Stimulated activated CD8-positive, alpha-beta memory T cell treated with anti-CD3 and anti-CD28 coated beads, Interleukin-7, amount 100 ng/mL, for 24 hours (primary cell): ENCODE measurements at places on chromosomes 13 and 19.

- DNase-seq = no peak
Measured at GRCh38 chr13:98386637-98387036, 190.3 kb downstream of the STK24 start.

GRCh38 chr13:47893527-47893926 lies 107.5 kb downstream of the SUCLA2 start:
- DNase-seq = no peak

- no peak for DNase-seq
Measured at GRCh38 chr13:25295228-25295627, 6.2 kb upstream of the NUP58 start.

GRCh38 chr13:46321494-46322225 lies 65.4 kb downstream of the RUBCNL start:
- peak; percentile 30 for DNase-seq

DNA sequence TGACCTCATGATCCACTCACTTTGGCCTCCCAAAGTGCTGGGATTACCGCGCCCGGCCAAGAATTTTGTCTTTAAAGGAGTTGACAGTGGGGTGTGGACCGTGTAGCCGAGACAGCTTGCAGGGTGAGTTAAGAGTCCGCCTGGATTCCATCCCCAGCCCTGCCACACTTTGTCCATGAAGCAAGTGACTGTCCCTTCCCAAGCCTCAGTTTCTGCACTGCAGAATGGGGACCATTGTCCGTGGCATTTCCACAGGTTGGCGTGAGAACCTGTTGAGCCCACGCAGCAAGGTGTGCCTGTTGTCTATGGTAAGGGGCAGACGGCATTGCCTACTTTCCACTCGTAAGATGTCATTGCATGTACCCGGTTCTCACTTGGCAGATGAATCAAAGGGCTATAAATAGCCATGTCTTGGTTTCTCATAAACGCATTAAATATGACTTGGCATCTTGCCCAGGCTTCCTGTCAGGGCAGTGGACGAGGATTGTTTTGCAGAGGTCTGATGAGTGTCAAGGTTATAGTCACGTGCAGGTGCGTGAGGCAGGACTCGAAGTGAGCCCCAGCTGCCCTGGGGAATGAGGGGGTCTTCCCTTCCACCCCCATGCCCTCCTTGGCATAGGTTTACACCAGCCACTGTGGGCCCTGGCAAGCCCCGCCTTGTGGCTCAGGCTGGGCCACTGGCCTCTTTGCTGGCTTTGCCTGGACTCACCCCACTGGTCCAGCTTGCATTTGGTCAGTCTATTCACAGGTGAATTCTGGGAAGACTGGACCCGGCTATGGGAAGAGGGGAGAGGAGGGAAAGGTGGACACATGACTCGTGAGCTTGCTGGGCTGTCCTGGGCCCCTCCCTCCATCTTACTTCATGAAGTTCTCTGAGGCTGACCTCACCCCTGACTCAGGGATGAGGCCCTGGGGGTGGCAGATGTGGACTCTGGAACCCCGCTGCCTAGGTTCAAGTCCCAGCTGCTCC lies 14.6 kb downstream of the FAM187B start:
- DNase-seq = no peak

DNA sequence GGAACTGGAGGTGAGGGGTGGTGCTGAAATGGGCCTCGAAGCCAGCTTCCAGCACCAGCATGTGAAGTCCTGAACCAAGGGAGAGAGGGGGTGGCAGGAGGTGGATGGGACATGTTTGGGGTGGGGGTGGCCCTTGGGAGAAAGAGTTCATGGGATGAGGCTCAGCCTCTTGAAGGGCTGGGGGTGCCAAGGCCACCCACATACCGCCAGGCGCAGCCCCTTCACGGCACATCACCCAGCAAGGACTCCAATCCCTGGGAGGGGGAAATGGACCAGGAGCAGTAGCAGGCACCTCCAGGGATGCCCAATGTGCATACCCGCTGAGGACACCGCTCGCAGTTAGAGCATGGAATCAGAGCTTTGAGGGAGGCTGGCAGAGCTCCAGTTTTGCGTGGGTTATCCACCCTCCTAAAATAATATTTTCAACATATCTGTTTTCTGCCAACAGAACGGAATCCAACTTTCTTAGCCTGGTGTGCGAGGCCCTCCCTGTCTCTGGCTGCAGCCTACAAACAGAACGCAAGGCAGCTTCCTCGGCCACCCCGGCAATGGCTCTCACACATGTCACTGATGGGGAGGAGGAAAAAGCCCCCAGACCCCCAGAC lies 140.5 kb upstream of the VSTM2B start:
- no peak for DNase-seq
